ENCODE measurements at places on chromosomes 5 and 9. TPM values are rescaled to one million over a fixed set of nuclear protein-coding genes. Genes with fewer than 3 reads are reported as not detected.

The MLANA gene
- not detected for polyA plus RNA-seq

The LURAP1L gene
- 2.7 TPM for polyA plus RNA-seq

The TEK gene
- 4.6 TPM for polyA plus RNA-seq

The CYLC2 gene
- polyA plus RNA-seq = not detected

The IGIP gene
- 6.8 TPM for polyA plus RNA-seq

The SPATA31C1 gene
- polyA plus RNA-seq = not detected

The CTXN3 gene
- 0.06 TPM for polyA plus RNA-seq

The MARCHF3 gene
- polyA plus RNA-seq = 12.0 TPM

The HK3 gene
- polyA plus RNA-seq = 2.6 TPM

GRCh38 chr9:96383165-96383942 lies at the start of gene SLC35D2:
SLC35D2 (minus strand) TSS chr9:96383711; CDS start chr9:96383634, 77 bp downstream.
- H3K27me3 ChIP-seq = no peaks in the 10 kb centered on the region
- H3K36me3 ChIP-seq = no peaks in the 10 kb centered on the region
- H3K4me1 ChIP-seq = peaks cover 3% of the 10 kb centered on the region
- DNase-seq = peak; percentile 66
- H3K4me3 ChIP-seq = peak within 1 kb of the TSS; percentile 64

GRCh38 chr9:34240006-34240405 lies 61.2 kb downstream of the UBAP1 start:
- DNase-seq = no peak

DNA sequence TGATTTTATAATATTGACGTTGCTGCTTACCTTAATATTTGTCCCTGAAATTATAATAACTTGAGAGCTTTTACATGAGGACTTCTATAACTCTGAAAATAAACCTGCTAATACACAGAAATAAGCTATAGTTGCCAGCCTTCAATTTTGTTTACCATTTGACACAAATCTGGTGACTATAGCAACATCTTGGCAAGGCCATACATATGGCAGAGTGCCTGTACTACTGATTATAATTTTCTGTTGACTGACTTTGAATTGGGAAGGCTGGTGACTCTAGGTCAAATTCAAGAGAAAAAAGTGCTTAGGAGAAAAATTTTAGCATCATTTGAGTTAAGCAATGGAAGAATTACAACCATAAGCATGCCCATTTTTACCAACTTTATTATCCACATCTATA lies 581.4 kb upstream of the PTPRD start:
- no peaks in the 10 kb centered on the region for H3K27me3 ChIP-seq
- no peaks in the 10 kb centered on the region for H3K36me3 ChIP-seq
- H3K4me1 ChIP-seq = no peaks in the 10 kb centered on the region
- H3K27ac ChIP-seq = no peak overlapping the region
- no peak overlapping the region for H3K4me3 ChIP-seq
- DNase-seq = no peak

- peak; percentile 45 for DNase-seq
- no peaks in the 10 kb centered on the region for H3K36me3 ChIP-seq
- peaks cover 13% of the 10 kb centered on the region for H3K27me3 ChIP-seq
- H3K27ac ChIP-seq = no peak overlapping the region
- no peak overlapping the region for H3K4me3 ChIP-seq
- no peaks in the 10 kb centered on the region for H3K4me1 ChIP-seq
Measured at GRCh38 chr9:129724456-129725190, 28.2 kb downstream of the PTGES start.

DNA sequence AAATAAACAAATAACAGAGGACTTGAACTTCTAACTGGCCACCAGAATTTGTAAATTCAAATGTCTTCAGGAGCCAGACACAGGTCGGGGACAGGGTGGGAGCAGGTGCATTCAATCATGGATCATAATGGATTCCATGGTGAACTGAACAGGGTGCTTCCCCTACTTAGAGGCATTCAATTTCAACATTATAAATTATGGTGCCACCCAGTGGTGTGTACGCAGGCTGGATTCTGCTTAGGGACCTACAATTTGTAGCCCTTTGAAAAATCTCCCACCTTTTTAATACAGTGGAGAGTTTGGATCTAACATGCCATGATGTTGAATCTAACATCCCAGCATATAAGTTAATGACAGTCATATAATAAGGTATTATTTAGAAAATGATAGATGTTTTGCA lies 22.3 kb downstream of the KLF9 start:
- peak overlapping the region; percentile 57 for H3K27ac ChIP-seq
- no peaks in the 10 kb centered on the region for H3K27me3 ChIP-seq
- H3K4me3 ChIP-seq = peak overlapping the region; percentile 32
- no peaks in the 10 kb centered on the region for H3K36me3 ChIP-seq
- DNase-seq = no peak

DNA sequence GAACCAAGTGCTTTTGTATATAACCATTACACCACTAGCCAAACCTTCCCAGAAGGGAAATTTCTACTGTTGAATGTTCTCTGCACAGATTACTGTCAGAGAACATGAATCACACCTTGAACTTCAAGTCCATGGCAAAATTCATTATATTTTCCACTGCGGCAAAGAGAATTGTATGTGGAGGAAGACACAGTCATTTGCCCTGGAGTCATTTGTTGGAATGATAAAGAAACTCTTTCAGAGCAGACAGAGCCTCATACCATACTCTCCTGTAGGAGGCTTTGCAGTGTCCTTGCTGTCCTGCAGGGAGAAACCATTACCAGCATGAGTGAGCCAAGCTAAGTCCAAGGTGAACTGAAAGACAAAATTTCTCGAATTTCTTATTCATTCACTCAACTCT lies 369.0 kb downstream of the ARHGEF28 start:
- no peak overlapping the region for H3K4me3 ChIP-seq
- H3K4me1 ChIP-seq = peaks cover 13% of the 10 kb centered on the region
- H3K27ac ChIP-seq = no peak overlapping the region

- no peaks in the 10 kb centered on the region for H3K27me3 ChIP-seq
- peaks cover 94% of the 10 kb centered on the region for H3K4me1 ChIP-seq
- H3K4me3 ChIP-seq = peak overlapping the region; percentile 37
- DNase-seq = no peak
Measured at GRCh38 chr9:121360601-121361374, 9.3 kb downstream of the STOM start.

DNA sequence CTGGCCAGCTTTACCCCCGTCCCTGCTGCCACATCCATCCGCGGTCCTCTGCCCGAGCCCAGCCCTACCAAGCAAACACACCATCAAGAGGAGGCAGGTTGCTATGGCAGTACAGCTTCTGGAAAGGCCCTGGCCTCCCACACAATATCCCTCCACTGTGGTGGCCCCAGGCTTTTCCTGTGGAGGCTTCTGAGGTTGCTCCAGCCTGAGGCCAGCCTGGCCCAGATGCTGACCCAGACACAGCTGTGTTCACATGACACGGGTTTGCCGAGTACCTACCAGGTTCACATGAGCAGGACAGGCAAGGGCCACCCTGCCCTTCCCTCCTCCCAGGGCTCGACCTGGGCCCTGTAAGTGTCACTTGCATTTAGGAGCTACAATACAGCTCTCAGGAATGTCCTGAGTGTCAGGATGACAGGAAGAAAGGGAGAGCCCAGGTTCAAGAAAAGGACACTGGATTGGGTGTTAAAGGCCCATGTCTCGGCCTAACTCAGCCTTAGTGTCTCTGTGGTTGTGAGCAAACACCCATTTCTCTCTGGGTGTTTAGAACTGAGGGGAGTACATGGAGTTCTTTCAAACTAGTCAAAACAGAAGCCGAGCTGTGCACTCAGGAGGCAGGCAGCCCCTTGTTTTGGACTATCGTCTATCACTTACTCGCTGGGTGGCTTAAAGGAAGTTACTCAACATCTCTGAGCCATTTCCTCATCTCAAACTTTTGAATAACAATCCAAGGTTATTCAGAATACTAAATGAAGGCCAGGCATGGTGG lies 40.2 kb downstream of the NAIF1 start:
- no peaks in the 10 kb centered on the region for H3K27me3 ChIP-seq
- no peak for DNase-seq

DNA sequence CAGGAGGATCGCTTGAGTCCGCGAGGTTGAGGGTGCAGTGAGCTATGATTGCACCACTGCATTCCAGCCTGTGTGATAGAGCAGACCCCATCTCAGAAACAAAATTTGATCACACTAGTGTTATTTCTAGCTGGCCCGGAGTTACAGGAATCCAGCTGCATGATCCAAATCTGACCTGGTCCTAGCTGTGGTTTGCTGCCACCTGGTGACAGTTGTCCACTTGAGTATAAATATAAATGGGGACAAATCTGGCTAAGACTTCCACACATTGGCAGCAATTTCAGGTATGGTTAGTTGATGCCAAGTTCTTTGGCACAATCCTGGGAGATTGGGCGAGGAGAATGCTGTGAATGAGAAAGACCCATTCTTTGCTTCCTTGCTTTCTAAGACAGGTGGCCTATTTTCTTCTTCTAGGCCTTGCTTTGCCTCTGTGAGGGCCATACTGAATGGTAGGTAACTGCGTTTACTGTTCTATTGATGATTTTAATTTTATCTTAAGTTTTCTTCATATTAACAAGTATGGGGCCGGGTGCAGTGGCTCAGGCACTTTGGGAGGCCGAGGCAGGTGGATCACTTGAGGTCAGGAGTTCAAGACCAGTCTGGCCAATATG lies 35.4 kb downstream of the UBE2R2 start:
- H3K4me1 ChIP-seq = peaks cover 39% of the 10 kb centered on the region
- H3K27ac ChIP-seq = peak overlapping the region; percentile 61
- DNase-seq = peak; percentile 56
- H3K4me3 ChIP-seq = no peak overlapping the region
- no peaks in the 10 kb centered on the region for H3K36me3 ChIP-seq
- no peaks in the 10 kb centered on the region for H3K27me3 ChIP-seq

DNA sequence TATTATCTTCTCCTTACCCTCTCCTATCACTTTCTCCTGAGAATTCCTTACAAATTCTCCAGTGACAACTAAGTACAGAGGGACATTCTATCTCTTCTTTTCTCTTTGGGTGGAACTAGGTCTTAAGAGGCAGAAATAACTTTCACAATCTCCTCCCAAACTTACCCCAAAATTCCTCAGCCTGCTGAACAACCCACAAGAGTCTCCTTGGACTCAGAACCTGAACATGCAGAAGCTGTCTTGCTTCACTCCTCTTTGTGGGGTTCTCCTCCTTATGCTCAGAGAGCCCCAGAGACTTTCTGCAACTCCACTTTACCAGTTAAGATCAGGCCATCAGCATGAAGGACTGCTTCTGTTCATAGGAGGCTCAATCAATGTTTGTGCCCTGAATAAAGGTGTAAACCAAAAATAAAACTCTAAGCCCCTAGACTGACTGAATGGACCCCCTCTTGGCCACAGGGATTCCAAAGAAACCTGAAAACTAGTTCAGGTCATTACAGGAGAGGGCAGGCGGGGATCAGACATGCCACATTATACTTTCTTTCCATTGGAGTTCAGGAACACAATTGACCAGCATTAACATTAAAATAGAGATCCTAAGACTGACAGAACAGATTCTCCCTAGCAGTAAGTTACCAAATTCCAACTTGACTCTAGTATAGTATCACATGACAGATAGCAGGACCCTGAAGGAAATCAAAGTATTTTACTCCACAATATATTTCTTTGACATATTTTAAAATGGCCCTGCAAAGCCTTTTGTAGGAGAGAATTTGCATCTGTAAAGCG lies 179.7 kb upstream of the FBXL17 start:
- no peak overlapping the region for H3K4me3 ChIP-seq
- H3K36me3 ChIP-seq = no peaks in the 10 kb centered on the region
- H3K27me3 ChIP-seq = no peaks in the 10 kb centered on the region

All from psoas muscle (tissue), 8 donors.